ENCODE measurements at places on chromosomes 7 and 10.

DNA sequence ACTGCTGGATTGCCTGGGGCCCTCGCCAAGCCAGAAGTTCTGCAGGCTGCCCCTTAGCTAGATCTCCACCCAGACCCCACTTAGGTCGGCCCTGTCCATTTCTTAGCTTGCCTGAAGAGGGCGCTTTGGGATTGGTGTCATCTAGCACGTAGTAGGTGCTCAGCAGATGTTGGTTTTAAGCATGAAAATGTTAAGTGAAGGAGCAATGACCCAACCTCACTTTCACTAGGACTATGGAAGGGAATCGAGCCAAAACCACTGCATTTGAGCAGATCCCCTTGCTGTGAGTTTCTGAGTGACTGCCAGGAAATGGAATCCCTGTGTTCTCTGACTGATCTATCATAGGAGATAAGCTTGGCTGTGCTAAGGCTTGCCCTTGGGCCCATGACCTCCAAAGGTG is 131.7 kb upstream of the EEPD1 start:
- no peak for DNase-seq

DNA sequence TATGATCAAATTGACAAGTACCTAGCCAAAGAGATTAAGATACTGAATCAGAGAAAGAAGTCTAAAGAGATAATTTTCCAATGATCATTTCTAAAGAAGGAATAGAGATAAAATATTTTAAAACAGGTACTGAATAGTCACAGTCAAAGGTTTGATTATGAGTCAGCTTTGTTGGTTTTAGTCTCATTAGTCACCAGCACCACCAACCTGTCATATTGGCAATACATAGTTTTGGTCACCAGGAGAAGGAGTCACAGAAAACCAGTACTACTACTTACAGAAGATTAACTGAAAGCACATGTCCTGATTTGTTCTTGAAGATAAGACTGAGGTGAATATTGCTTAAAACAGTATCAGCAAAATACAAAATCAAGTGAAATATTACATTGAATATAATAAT is 34.6 kb downstream of the ZEB1 start:
- DNase-seq, result no peak

DNA sequence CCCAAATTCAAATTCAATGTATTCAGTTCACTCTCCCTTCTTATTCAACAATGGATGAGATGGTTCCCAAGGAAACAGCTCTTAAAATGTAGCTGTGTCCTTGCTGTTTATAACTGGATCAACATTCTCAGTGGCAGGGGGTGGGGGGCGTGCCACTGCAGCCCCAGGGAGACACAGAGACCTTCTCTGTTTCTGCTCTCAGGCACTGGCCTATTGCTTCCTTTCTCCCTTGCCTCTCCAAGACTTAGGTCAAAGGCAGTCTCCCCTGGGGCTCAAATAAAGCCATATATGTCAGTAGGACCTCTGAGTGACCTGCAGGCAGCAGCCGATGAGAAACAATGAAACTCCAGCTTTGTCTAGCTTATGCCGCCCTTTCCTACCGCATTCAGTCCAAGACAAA is 20.7 kb downstream of the VSTM4 start:
- DNase-seq, result no peak

DNA sequence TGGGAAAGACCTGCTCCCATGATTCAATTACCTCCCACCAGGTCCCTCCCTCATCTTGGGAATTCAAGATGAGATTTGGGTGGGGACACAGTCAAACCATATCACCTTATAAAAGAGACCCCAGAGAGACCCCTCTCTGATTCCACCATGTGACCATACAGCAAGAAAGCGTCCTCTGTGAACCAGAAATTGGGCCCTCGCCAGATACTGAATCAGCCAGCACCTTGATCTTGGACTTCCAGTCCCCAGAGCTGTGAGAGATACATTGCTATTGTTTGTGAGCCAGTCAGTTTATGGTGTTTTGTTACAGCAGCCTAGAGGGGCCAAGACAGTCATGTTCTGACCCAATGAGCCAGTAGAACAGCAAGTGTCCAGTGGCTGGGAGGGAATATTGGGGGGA is 232.6 kb downstream of the PAXIP1 start:
- no peak for DNase-seq

- no peak for DNase-seq
These were observed 213.5 kb downstream of the GPR158 start for GRCh38 chr10:25388188-25388861.

GRCh38 chr10:45064998-45065397 is 64.3 kb downstream of the ZNF22 start:
- DNase-seq, result no peak

Measured in stimulated activated CD4-positive, alpha-beta T cell treated with anti-CD3 and anti-CD28 coated beads, Interleukin-15, amount 100 ng/mL, for 48 hours (primary cell).